ENCODE measurements at places on chromosomes 7 and 10.

DNA sequence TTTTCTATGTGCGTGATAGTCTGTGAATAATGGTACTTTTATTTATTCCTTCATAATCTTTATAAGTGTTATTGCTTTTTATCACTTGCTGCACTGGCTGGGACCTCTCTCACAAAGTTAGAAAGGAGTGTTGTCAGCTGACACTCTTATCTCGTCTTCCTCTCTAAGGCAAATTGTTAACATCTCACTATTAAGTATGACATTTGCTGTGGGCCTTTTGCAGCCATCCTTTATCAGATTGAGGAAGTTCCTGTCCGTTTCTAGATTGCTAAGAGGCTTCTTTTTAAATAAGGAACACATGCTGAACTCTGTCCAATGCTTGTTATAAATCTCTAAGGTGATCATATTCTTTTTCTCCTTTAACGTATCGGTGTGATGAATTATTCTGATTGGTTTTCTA lies 27.4 kb upstream of the DIP2C start:
- DNase-seq: no peak

DNA sequence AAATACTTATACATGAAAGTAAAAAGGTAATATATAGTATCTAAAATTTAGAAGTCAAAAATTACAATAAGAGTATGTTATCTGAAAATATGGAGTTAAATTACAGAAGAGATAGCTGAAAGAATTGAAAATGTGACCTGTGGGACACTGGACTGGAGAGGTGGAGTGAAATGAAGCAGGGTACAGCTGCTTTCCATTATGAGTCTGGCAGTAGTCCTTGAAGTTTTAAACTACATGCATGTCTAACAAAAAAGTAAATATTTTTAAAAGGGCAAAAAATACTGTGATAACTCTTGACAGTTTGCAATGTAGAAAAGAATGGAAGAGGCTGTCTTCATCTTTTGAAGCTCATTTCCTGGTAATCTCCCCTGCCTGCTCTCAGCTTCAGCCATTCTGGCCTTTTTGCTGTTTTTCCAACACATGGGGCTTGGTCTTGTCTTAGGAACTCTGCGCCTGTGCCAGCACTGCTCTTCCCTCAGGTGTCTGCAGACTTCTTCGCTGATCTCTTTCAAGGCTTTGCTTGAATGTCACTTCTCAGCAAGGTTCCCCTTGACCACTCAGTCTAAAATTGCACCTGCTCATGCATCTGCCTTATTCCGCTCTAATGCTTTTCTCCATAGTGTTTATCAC lies 36.9 kb downstream of the PTPRZ1 start:
- DNase-seq: no peak

DNA sequence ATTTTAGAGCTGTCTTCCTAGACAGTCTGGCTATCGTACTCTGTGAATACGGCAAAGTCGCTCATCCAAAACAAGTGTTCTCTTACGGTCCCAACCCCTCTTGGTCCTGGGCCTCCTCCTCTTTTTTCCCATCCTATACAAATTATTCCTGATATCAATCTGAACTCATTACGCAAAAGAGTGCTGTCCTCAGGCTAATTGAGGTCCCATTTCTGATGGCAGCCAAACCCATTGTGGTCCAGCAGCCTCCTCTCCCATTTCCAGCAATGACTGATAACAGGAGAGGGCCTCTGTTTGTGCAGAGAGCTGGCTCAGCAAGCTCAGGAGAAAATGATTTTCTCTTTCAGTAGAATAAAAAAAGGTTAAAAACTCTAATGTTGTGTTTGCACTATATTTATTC lies 203.4 kb upstream of the GHITM start:
- no peak for DNase-seq

DNA sequence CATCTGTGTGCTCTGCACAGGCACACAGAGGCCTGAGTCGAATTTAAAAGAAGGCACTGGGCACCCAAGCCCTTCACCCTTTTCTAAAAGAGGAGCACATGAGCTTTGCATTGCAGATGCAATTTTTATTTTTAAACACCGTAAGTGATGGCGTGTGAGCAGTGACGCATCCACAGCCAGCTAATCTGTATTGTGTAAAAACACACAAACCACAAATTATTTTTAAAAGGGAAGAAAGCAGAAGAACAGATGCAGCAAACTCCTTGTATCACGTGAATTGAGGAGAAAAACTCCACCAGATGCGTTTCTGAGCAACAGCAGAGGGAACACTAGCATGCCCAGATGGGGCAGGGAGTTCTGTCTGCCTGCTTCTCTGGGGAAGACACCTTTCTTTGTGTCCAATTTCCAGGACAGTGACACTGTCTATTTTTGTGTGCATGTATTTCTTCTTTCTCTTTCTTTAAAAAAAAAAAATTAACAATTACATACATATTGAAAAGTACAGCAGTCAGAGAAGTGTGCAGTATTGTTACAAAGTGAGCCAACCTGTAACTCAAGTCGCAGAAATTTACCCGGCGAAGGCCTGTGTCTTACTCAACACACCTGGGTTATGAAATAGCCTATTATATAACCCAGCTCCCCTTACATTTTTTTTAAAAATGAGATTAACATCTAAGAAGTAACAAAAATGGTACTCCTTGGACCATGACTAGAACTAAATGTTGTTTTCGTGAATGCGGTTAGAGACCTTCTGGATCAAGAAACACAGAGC lies 39.2 kb downstream of the EEPD1 start:
- peak; percentile 83 for DNase-seq

GRCh38 chr10:130771491-130771946 lies 540.0 kb downstream of the TCERG1L start:
- DNase-seq: no peak

Measured in fibroblast of skin of left quadriceps (primary cell).